ENCODE measurements at places on chromosomes 4 and X.

DNA sequence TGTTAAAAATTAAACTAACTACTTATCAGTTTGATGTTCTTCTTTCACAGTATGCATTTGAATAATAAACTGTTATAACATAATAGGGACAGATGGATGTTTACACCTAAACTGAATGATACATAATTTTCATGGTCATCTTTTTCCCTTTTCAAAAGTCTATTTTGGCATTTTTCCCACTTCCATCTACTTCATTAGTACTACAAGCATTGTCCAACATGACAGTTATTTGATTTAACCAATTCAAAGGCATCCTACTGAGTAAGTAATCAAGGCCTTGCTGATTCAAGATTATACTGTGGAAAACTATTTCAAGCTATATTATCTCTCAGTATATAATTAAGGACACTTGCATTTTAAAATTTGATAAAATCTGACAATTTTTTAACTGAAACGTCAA lies 212.9 kb downstream of the FAT4 start:
- DNase-seq = no peak

GRCh38 chrX:9151772-9152307 lies 117.9 kb upstream of the FAM9B start:
- DNase-seq = no peak

- DNase-seq = no peak
These were observed 77.9 kb downstream of the ADAM29 start for GRCh38 chr4:174996079-174996478.

DNA sequence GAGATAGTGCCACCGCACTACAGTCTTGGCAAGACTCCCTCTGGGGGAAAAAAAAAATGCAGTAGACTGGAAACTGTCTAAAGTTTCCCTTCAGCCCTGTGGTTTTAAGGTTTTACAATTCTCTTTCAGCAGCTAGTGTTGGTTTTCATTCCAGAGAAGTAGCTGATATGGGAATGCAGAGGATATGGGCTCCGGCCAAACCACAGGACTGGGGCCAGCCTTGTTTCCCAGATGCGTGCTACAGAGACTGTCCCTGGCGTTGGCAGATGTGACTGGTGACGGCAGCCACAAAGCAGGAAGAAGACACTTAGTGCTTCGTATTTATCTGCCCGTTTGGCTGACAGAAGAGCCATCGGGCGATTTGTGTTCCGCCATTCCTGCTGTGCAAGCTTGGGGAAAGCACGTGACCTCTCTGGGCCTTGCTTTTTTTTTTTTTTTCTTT lies 43.2 kb downstream of the ZBTB49 start:
- DNase-seq = peak; percentile 95

GRCh38 chr4:158613046-158613445 lies 58.6 kb downstream of the C4orf46 start:
- no peak for DNase-seq
